ENCODE measurements at places on chromosomes 1 and 21. TPM values are rescaled to one million over a fixed set of nuclear protein-coding genes. Genes with fewer than 3 reads are reported as not detected.

- peak; percentile 93 for DNase-seq
Measured at GRCh38 chr1:97906567-97907241, 14.1 kb downstream of the DPYD start.

DNA sequence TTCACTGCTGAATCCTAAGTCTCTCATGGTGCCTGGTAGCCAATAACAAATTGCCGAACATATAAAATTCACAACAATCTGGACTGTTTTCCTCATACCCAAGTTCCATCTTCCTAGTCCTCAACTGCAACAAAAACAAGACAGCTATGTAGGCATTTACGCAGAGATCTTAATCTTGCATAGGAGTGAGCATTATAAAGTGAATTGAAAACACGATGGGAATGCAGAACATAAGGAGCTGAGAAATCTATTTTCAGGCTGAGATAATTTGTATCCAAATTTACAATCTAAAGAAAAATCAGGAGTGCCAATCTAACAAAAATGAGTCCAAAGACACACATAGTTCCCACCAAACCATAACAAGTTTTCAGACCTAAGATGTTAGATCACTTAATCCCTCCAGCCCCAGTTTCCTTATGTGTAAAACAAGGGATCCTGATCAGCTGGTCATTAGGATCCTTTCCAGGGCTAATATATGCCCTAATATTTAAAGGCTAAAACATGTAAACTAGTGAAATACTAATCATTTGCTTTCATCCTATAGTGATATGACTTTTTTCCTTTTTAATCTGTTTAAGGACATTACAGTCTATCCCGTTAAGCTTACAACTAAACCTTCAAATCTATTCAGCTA lies 1.9 kb downstream of the SLC16A1 start:
- DNase-seq, result no peak

GRCh38 chr1:221141606-221142285 lies 262.5 kb downstream of the HLX start:
- DNase-seq, result peak; percentile 4

- peak; percentile 23 for DNase-seq
Measured at GRCh38 chr1:110064576-110065337, 5.7 kb downstream of the ALX3 start.

DNA sequence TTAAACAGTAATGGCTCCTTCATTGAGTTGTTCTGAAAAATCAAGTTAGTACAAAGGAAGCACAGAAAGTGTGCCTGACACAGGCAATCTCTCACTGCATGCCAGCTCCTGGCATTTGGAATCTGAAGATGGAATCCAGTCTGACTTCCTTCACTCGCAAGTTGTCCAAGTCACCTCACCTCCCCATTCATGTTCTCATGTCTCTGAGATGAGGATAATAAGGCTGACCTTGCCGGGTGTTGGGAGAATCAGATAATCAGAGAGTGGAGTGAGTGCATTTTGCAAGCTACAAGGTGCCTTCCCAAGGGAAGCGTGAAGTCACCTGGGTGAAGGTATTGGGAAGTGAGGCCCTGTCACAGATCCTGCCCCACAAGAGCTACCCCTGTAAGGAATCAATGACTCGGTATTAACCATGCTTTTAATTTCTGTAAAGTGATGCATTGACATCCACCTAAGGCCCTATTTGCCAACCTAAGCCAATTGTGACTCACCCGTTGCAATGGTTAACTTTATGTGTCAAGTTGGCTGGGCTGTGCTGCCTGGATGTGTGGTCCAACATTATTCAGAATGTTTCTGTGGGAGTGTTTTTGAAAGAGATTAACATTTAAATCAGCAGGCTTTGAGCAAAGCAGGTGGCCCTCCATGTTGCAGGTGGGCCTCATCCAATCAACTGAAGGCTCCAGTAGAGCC lies 62.5 kb upstream of the TARBP1 start:
- DNase-seq, result no peak

- DNase-seq, result no peak
Measured at GRCh38 chr21:45800339-45801080, 157.0 kb downstream of the PCBP3 start.

DNA sequence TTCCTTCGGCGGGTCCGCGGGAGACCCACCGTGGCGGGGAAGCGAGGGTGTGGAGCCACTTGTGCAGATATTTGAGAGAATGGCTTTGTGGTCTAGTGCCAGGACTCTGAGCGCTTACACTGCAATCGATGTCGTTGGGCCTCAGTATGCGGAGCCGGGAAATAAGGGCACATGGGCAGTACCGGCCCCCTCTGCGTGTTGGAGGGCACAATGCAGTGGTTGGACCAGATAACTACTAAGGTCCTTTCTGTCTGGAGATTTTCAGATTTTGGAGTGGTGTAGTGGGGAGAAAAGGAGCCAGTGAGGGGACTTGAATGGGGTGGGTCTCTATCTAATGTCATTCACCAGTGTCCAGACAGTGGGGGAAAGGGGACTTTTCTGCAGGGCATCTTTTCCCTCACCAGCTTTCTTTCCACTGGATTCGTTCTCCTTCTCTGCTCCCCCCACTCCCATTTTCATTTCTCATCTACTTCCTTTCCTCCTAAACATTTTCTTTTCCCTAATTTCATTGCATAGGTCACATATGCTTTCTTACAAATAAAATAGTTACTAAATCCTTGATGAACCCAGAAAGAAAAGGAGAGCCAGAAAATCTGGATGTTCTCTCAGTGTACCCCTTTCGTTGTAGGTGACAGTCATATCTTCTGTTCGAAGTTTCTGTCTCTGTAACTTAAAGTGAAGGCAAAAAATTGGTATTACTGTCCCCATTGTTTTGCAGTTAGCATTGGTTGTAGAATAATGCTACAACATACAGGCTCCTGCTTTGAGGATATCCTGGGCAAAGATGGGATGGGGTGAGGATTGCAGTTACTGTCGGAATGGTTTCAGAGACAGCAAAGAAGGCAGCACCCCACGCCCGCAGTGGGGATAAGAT lies 1.4 kb downstream of the ATF3 start:
- DNase-seq, result no peak

DNA sequence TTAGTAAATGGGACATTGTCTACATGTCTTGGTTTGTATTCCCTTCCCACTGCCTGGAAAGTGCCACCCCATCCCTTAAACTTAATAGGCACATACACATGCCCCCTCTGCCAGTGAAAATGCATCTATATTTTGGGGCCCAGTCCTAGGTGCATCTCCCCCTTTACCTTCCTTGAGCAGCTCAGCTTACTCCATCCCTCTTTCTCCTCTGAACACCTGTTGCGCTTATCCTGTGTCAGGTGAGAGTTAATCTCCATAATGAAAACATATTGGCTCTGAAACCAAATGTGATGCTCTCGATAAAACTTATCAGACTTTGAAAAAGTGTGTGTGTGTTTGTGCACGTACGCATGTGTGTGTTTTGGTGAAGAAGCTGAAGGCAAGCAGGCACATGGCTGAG lies 15.4 kb upstream of the SUCO start:
- DNase-seq, result no peak

- no peak for DNase-seq
Measured at GRCh38 chr1:160674415-160674814, 27.6 kb upstream of the SLAMF1 start.

- no peak for DNase-seq
Measured at GRCh38 chr1:111733183-111733991, 5.8 kb downstream of the INKA2 start.

- DNase-seq, result no peak
Measured at GRCh38 chr1:203640723-203641502, 14.3 kb downstream of the ATP2B4 start.

DNA sequence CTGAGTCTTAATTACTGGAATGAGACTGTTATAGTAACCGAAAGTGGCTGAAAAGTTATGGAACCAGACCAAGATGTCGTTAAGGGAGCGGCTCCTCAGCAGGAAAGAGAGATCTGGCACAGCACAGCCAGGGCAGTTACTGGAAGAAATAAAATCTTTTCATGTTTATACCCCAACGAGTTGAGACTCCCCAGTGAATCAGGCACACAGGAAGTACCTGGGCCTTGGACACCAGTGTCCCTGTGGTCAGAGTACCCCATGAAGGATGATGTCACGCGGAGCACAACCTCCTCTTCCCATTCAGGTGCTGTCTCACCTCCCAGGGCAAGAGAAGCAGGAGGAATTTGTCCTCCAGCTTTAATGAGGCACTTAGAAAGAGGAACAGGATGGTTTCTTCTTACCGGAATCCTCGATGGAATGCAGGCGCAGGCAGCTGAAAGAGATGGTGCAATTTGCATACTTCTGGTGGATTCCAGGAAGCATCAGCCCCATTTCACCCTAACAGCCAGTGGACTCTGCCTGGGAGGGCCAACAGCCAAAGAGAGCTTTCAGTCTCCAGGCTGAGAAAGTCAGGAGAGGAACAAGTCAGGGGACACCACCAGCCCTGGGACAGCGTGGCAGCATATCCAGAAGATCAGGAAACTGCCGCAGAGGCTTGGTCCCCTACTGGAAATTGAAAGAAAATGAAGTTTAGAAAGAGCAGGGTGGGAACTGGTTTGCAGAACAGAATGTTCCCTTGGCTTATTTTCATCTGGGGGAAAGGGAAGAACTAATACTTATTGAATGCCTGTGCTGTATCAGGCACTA lies 35.9 kb upstream of the CTTNBP2NL start:
- DNase-seq, result no peak

DNA sequence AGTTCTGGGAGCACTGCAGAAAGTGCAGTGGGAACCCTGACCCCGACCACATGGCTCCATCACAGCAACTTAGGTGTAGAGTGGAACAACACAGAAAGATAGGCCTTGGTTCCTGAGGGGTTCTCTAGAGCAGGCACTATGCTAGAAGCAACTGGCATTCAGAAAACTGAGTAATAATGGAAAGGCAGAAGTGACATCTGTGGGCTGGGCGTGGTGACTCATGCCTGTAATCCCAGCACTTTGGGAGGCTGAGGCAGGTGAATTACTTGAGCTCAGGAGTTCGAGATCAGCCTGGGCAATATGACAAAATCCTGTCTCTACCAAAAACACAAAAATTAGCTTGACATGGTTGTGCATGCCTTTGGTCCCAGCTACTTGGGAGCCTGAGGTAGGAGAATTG lies 5.3 kb downstream of the MRPS15 start:
- DNase-seq, result no peak

- DNase-seq, result peak; percentile 37
Measured at GRCh38 chr21:42010507-42011495, 641 bp upstream of the ZBTB21 start.

DNA sequence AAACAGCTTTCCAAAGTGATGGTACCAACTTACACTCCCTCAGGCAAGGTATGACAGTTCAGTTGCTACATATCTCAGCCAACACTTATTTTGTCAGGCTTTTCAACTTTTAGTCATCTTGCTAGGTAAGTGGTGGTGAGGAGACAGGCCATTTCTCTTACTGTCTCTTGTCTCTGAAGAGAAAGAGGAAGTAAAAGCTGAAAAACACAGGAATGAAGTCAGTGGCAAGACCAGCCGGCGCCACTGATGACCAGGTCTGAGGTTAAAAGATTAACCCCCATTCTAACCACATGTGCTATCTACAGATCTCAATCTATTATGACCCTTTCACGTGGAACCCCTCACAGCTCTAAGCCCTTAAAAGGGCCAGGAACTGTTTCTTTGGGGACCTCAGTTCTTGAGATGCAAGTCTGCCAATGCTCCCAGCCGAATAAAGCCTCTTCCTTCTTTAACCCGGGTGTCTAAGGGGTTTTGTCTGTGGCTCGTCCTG lies 4.2 kb downstream of the ADCY10 start:
- DNase-seq, result no peak

- DNase-seq, result peak; percentile 62
Measured at GRCh38 chr1:199490769-199491527, 536.6 kb upstream of the NR5A2 start.

DNA sequence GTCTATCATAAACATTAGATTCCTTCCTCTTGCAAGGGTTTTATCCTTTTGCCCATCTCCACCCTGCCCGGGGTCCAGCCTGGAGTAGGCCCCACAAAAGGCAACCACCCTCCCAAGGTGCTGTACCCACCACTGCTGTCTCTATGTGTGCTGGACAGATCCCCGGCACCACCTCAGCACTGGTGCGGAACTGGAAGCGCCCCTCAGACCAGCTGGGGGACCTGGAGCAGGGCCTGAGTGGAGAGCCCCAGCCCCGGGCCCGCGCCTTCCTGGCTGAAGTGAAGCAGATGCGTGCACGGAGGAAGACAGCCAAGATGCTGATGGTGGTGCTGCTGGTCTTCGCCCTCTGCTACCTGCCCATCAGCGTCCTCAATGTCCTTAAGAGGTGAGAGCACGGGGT lies 5.9 kb downstream of the HCRTR1 start:
- no peak for DNase-seq

DNA sequence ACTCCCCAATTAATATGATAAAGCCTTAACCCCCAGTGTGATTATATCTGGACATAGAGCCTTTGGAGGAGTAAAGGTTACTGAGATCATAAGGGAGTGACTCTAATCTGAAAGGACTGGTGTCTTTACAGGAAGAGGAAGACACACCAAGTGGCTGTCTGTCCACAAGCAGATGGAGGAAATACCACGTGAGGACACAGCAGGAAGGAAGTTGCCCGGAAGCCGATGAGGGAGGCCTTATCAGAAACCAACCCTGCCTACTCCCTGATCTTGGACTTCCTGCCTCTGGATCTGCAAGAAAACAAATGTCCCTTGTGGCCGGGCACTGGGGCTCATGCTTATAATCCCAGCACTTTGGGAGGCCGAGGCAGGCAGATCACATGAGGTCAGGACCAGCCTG lies 110.3 kb upstream of the CHRM3 start:
- no peak for DNase-seq

DNA sequence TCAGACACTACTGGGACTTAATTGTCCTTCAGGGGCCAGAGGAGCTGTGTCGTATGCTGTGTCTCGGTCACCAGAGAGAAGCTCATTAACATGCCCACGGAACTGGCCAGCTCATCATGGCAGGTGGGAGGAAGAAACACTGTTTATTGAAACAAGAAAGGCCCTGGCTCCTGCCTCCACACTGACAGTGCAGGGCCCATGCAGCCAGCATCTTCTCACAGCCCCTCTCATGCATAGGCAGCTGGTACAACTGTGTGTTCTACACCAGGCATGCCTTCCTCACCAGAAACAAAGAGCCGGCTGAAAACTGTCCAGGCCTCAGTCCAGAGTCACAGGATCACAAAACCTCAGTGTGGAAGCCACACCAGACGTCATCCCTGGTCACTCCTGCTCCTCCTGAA lies 106.0 kb downstream of the UBE2U start:
- DNase-seq, result no peak

DNA sequence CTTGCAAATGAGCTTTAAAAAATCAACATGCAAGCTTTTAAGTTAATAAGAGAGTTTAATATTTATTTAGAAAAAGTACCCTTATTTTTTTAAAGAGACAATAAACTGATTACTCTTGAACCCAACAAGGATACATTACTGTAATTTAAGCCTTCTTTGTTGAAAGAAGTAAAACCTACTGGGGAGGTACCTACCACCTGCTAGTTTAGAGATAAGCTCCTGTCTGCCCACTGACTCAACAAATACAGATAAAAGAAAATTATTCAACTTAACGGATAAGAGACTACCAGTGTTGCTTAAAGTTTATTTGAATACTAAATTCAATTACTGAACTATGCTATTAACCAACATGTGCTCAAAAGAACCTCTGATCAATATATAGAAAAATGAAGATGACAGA lies 23.1 kb downstream of the USP24 start:
- no peak for DNase-seq

TAL1 gene
- total RNA-seq, result 0.11 TPM

B3GALT5 gene
- 0.32 TPM for total RNA-seq

LCE2B gene
- total RNA-seq, result not detected

VAV3 gene
- total RNA-seq, result 0.44 TPM

MAEL gene
- total RNA-seq, result not detected

Data from A673 (cell line).